ENCODE measurements at places on chromosomes 6 and 20. TPM values are rescaled to one million over a fixed set of nuclear protein-coding genes. Genes with fewer than 3 reads are reported as not detected.
A peak's percentile ranks its signal among the peaks of the same experiment; 100 is the strongest.

TRIM40 gene
- not detected for total RNA-seq

EYS gene
- total RNA-seq = 0.07 TPM

PRELID3B gene
- 68.8 TPM for total RNA-seq

GRCh38 chr20:51634257-51634656 is 91.7 kb upstream of the NFATC2 start:
- no peak for DNase-seq

DNA sequence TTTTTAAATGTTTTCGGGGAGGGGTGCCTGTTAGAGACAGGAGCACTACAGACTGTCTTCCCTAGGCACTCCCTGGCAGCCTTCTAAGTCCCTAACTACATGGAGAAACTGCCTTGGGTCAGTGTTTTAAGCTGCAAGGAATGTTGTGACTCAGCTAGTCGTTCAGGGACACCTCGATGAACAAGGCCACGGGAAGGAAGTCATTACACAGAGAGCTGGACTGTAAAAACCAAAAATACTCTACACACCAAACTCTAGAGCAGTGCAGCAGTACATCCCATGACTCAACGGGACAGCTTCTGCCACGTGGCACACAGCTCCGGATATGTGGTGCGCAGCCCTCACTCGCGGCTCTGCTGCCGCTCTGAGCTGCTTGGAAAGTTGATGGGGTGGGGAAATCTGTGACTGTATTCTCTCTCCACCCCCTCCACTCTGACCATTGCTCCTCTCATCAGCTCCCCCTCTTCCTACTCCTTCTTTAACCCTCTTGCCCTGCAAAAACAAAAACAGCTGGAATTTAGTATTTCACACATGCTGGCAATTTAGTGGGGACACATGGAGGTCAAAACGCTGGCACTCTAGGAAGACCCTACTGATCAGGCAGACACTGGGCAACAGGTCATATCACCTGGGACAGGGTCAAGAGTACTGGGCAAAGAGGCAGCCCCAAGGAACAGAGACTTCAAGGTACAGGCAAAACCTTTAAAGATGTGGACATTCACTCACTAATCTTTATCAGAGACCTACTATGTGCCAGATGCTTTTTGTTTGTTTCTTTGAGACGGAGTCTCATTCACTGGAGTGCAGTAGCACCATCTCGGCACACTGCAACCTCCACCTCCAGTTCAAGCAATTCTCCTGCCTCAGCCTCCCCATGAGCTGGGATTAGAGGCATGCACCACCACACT is 10.9 kb upstream of the LPIN3 start:
- peak; percentile 98 for DNase-seq

- peak; percentile 81 for DNase-seq
Measured at GRCh38 chr6:43842231-43842794, 72.3 kb downstream of the VEGFA start.

GRCh38 chr6:33168639-33169038 is 23.6 kb downstream of the COL11A2 start:
- no peak for DNase-seq

- no peak for DNase-seq
Measured at GRCh38 chr6:142241061-142241460, 60.7 kb upstream of the ADGRG6 start.

- no peak for DNase-seq
Measured at GRCh38 chr6:91267246-91267645, 680.4 kb upstream of the MAP3K7 start.

DNA sequence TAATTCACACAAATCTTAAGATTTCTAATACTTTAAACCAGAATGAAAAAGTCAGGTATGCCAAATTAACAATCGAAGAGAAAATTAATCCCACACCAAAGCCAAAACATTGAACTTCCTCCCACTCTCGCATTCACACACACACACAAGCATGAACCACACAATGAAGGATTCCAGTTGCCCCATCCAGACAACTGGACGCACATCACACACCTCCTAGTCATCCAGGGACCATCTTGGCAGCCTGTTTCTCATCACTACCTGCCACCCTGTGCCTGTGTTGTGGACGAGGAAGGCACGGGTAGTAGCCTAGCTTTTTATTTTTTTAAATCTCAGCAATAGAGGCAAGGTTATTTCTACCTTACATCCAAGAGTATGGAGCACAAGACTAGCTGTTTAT is 15.2 kb downstream of the B4GALT5 start:
- DNase-seq = no peak

DNA sequence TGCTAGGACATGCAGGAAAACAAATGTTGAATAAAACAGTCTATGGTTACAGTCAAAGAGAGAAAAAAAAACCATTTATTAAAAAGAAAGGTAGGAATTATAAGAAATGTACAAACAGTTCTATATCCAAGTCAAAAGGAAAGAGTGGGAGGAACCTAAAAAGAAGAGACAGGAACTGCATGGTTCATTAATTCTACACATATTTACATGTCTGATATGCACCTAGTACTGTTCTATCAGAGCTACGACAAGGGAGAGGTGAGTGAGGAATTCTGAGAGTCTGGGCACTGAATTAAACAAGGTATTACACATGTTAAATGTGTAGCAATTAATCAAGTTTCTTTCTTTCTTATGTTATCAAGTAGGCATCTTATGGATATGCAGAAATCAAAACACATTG is 41.9 kb downstream of the SYCP2 start:
- no peak for DNase-seq
